ENCODE measurements at places on chromosomes 1 and 21.

- DNase-seq, result no peak
These were observed 93.2 kb upstream of the KCTD3 start for GRCh38 chr1:215473943-215474342.

GRCh38 chr1:64849942-64850341 is 105.1 kb downstream of the RAVER2 start:
- no peak for DNase-seq

- DNase-seq, result no peak
These were observed 17.0 kb upstream of the KCNQ4 start for GRCh38 chr1:40766560-40766959.

DNA sequence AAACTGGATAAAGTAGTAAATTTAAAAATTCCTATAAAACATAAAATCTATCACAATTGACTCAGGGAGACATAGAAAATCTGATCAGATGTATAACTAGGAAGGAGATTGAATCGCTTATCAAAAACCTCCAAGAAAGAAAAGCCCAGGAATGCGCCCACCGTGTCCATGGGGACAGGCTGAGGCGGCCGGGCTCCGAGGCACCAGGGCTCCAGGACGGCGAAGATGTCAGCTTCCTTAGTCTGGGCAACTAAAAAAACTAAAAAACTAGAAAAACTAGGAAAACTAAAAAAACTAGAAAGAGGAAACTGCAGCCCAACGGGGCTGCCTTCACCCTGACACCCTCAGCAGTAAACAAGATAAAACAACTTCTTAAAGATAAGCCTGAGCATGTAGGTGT is 229.0 kb upstream of the RAB4A start:
- no peak for DNase-seq

DNA sequence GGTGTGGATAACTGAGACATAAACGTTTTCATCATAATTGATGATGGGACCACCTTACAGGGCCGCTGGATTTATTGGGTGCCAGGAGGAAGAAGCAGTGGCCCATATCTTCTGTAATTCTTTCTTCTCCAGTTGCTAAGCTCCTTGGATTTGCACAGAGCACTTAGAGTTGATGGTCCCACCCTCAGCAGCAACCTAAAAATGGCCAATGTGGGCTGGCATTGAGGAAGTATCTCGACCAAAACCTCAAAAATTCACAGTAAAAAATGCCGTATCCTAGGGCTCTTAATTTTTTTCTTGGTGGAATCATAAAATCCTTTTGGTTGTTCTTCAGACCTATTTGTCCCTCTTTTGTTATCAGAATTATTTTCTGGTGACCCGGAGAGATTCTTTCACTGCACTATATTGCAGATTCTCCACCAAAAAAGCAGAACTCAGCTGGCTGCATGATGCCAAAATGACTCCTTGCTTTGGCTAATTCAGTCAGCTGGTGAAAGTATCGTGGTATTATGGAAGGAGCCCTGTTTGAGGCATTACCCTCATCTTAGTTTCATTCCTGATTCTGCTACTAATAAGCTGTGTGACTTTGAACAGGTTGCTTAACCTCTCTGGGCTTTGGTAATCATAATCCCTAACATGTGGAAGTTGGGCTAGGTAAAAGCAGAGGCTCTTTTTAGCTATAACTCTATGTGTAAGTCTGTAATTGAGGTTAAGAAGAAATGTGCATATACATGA is 27.6 kb downstream of the KIRREL1 start:
- no peak for DNase-seq

GRCh38 chr1:116934586-116935207 is 25.0 kb downstream of the PTGFRN start:
- DNase-seq, result no peak

DNA sequence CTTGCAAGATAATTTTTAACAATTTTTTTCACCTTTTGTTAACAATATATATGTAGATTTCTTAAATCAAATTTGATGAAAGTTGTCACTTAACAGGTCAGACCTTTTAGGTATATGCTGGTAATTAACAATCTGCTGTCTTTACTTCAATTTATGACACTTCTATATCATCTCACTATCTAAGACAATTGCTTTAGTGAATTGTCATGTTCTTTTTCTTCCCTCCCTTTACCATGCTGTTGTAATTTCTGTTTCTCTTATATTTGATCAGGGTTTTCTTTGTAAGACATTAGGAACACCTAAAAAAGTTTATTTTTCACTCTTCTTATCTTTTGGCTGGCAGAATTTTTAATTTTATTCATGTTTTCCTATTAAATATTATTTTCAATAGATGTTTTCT is 2.0 kb downstream of the IFI16 start:
- DNase-seq, result no peak

DNA sequence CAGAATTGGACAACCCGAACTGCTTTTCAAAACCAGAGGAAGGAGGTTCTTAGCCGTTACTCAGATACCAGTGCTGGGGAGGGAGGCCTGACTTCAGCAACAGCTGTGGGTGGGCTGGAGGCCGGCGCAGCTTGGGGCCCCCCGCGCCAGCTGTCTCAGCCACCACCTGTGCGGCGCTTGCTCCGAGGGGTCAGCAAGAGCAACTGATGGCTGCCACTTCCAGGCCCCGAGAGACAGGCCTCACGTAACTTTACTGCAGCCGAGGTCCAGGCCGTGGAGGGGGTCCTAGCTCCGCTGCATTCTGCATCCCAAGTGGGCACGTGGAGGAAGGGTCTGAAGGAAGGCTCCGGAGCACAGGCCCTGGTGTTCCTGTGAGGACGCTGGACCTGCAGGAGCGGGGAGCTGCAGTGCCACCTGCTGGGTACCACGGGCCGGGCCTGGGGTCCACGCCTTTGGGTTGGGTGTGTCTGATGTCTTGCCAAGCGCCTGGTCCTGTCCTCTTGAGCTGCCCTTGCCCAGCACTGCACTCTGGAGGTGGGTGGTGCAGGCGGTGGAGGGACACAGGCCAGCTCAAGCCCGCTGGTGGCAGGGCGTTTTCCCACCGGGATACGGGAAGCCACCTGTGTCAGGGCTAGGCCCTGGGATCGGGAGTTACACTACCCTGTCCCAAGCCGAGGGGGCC is 9.8 kb downstream of the THAP3 start:
- peak; percentile 26 for DNase-seq

DNA sequence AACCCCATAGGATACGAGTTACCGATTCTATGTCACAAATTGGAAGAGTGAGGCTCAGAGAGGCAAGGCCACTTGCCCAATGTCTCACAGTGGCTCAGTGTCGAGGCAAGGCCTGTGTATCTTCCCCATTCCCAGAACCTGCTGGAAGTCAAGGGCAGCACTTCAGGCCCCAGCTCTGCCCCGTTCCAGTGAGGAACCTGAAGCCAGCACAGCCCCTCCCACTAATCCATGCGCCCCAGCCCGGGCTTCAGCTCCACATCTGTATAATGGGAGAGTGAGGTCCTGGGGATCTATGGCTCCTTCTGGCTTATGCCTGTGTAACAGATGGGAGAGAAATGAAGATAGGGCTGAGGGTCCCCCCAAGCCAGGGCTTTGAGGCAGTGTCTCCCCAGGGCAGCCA is 56.3 kb downstream of the CASZ1 start:
- no peak for DNase-seq

DNA sequence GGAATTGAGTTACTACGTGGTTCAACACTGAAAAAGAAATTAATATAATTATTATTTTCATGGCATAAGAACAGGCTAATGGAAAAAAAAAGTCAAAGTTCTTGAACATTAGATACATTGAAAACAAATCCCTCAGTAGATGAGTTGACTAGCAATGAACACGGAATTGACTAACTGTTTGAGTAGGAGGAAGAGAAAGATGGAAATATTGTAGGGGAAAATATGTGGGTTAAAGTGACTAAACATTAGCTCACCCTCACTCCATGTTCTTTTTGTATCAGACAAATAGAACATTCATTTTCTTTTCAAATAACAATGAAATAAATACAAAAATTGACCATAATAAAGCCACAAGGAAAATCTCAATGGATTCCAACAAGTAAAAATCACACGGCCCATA is 84.3 kb downstream of the KCNK2 start:
- no peak for DNase-seq

DNA sequence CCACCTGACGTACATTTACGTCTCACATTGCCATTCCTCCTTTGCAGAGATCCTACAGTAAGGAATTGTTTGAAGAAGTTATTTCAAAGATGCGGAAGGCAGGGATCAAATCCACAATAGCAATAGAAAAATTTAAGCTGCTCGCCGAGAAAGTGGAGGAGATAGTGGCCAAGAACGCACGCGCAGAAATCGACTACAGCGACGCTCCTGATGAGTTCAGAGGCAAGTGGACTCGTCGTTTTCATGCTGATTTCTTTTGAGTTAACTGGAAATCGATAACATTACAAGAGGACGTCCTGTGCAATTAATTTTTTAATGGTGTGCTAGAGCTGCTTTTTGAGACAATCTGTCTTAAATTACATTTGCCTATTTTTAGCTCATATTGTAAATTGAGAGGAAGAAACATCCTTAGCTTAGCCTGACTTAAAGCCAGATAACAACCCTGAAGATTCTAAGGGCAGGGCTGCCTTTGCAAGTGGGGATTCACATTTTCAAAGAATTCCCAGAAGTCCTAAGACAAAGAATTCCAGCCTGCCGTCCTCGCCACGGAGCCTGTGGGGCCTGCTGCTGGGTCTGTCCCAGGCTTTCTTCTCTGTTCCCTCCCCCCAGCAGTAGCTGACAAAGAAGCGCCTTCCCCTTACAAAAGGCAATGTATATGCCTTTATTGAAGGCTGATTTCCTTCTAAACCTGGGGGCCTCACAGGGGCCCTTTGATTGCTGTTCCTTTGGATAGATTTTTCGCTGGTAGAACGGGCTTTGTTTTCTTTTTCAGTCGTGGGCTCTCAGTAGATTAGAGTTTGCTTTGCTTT is 31.6 kb upstream of the KIF1B start:
- no peak for DNase-seq

Measured in activated T-cell treated with anti-CD3 and anti-CD28 coated beads for 48 hours (primary cell).